ENCODE measurements at places on chromosomes 5 and 9. TPM values are rescaled to one million over a fixed set of nuclear protein-coding genes. Genes with fewer than 3 reads are reported as not detected.

DNA sequence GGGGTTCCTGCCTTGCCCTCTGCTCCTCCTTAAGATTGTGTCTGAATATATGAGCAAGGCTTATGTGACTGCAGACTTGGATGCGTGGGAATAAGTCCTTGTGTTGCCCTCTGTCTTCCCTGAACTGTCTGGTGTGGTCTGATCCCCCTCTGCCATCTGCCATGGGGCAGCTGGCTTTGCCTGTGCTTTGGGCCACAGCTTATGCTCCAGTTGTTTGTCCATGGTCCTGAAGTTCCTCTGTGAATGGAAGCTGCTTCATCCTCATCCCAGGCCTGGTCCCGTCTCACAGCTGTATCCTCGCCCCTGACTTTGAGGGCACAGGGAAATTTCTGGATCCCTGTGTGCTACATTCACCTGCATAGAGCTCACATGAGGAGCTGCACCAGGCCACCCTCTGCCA is 14.7 kb downstream of the IL31RA start:
- H3K4me1 ChIP-seq, result no peaks in the 10 kb centered on the region
- DNase-seq, result no peak
- H3K4me3 ChIP-seq, result no peak overlapping the region
- H3K36me3 ChIP-seq, result no peaks in the 10 kb centered on the region
- H3K27ac ChIP-seq, result no peak overlapping the region

DNA sequence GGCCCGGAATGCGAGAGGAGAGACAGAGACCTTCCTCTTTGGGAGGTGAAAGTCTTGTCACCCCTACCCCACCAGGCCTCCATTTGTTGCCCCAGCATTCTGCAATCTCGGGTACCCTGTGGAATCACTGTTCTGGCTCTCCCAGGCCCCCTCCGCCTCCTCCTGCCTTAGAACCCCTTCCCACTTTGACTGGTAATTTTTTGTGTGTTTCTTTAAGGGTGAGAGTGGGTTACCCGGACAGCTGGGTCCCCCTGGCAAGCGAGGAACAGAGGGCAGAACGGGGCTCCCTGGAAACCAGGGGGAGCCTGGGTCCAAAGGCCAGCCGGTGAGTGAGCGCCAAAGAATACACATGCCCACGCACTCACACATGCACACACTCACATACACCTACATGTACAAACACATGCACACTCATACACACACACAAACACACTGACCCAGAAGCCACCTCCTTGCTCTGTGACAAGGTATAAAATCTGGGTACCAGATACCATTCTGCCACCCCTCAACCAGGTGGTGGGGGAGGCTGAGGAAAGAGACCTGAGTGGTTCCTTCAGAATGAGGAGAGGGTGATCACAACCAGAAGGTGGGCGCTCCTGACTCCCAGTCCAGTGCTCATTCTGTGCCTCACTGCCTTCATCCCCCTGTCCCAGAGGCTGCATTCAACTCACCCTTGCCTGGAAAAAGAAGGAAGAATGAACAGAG is 30.9 kb upstream of the ORM1 start:
- H3K36me3 ChIP-seq, result no peaks in the 10 kb centered on the region
- no peak overlapping the region for H3K4me3 ChIP-seq
- H3K27me3 ChIP-seq, result no peaks in the 10 kb centered on the region
- DNase-seq, result no peak
- no peaks in the 10 kb centered on the region for H3K4me1 ChIP-seq

DNA sequence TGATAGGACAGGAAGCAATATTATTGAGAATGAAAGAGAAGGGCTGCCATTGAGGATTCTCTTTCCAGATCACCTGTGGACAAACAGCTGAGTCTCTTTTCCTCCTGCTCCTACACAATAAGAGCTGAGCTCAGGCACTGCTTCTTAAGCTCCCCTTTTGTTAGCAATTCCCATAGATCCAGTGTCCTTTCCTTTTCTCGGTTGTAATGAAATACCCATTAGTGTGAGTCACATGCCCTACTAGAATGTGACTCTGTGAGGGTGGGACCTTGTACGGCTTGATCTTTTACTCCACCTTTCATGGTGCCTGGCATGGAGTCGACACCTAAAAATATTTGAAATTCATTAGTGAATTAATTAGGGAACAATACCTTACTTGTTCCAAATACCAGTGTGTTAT is 269.2 kb downstream of the NR3C1 start:
- H3K27me3 ChIP-seq, result no peaks in the 10 kb centered on the region
- no peak overlapping the region for H3K4me3 ChIP-seq
- H3K36me3 ChIP-seq, result peaks cover 23% of the 10 kb centered on the region
- H3K4me1 ChIP-seq, result no peaks in the 10 kb centered on the region

GRCh38 chr5:67202828-67203227 is 6.2 kb upstream of the CD180 start:
- H3K27me3 ChIP-seq, result no peaks in the 10 kb centered on the region
- no peak overlapping the region for H3K4me3 ChIP-seq
- H3K36me3 ChIP-seq, result no peaks in the 10 kb centered on the region
- peaks cover 45% of the 10 kb centered on the region for H3K4me1 ChIP-seq
- peak overlapping the region; percentile 14 for H3K27ac ChIP-seq

GRCh38 chr5:113273948-113274347 is 160.8 kb downstream of the TSSK1B start:
- no peaks in the 10 kb centered on the region for H3K27me3 ChIP-seq
- DNase-seq, result peak; percentile 15
- H3K4me1 ChIP-seq, result no peaks in the 10 kb centered on the region
- H3K36me3 ChIP-seq, result no peaks in the 10 kb centered on the region
- H3K4me3 ChIP-seq, result no peak overlapping the region
- no peak overlapping the region for H3K27ac ChIP-seq

DNA sequence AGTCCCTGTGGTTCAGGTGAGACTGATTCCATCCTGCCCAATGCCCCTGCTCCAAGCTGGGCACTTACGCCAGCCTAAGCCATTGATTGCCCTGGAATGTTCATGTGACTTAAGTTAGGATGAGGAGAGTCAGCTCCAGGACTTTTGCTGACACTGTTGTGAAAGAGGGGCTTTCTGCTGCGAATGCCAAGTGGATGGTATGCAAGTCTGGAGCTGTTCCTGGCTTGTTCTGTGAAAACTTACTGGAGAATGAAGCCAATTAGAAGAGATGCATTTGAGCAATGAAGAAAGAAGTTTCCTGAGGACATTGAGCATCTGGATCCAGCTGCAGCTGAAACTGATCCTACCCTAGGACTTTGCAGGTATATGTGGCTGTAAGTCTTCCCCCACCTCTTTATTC is 61.2 kb upstream of the ZFR start:
- no peak overlapping the region for H3K4me3 ChIP-seq
- H3K4me1 ChIP-seq, result peaks cover 7% of the 10 kb centered on the region
- no peaks in the 10 kb centered on the region for H3K27me3 ChIP-seq
- no peak overlapping the region for H3K27ac ChIP-seq
- H3K36me3 ChIP-seq, result no peaks in the 10 kb centered on the region

DNA sequence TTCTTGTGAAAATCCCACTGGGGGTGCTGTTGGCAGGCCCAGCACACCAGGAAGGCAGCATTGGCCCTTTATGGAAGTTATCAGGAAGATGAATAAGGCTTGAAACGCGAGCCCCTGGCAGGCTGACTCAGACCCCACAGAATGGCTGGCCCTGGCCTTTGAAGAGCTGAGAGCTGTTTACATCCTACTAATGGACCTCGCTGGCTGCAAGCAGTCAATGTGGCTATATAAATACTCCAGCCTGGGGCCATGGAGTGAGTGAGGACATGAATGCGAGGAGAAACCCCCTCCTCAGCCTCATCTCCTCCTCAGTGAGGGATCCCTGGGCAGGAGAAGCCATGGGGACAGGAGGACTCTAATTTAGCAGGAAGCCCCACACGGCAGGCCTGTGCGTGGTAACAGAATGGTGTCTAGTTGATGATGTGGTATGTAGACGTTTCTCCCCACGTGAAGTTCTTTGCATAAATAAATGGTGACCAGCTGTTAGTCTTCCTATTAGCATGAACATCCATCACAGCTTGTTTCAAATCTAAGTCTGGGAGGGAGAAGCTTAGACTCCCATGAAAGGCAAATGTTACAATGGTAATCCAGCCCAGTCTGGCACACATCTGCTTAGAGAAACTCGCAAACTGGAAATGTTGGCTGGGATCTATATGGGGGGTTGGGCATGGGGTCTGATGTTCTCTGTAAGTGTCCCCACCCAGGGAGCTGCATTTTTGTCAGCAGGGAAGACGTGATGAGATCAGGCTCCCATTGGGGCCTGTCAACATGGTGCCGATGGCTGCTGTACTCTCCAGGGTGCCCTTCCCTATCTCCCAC is 175.1 kb upstream of the PITX1 start:
- DNase-seq, result no peak
- no peaks in the 10 kb centered on the region for H3K4me1 ChIP-seq
- H3K27me3 ChIP-seq, result no peaks in the 10 kb centered on the region
- no peak overlapping the region for H3K27ac ChIP-seq

GRCh38 chr9:31908891-31909480 is 475.5 kb upstream of the ACO1 start:
- no peaks in the 10 kb centered on the region for H3K4me1 ChIP-seq
- no peak for DNase-seq
- no peaks in the 10 kb centered on the region for H3K36me3 ChIP-seq
- H3K4me3 ChIP-seq, result no peak overlapping the region
- no peak overlapping the region for H3K27ac ChIP-seq
- H3K27me3 ChIP-seq, result no peaks in the 10 kb centered on the region

GRCh38 chr9:134590240-134591081 is 51.1 kb upstream of the COL5A1 start:
- no peak for DNase-seq
- no peaks in the 10 kb centered on the region for H3K4me1 ChIP-seq
- H3K36me3 ChIP-seq, result no peaks in the 10 kb centered on the region

GRCh38 chr5:107997338-107997980 is 326.7 kb upstream of the EFNA5 start:
- H3K27ac ChIP-seq, result no peak overlapping the region
- DNase-seq, result no peak
- H3K27me3 ChIP-seq, result no peaks in the 10 kb centered on the region
- no peaks in the 10 kb centered on the region for H3K4me1 ChIP-seq

- no peaks in the 10 kb centered on the region for H3K27me3 ChIP-seq
- no peak overlapping the region for H3K4me3 ChIP-seq
- H3K4me1 ChIP-seq, result no peaks in the 10 kb centered on the region
- no peak for DNase-seq
These were observed 110.0 kb downstream of the ROR2 start for GRCh38 chr9:91839926-91840465.

DNA sequence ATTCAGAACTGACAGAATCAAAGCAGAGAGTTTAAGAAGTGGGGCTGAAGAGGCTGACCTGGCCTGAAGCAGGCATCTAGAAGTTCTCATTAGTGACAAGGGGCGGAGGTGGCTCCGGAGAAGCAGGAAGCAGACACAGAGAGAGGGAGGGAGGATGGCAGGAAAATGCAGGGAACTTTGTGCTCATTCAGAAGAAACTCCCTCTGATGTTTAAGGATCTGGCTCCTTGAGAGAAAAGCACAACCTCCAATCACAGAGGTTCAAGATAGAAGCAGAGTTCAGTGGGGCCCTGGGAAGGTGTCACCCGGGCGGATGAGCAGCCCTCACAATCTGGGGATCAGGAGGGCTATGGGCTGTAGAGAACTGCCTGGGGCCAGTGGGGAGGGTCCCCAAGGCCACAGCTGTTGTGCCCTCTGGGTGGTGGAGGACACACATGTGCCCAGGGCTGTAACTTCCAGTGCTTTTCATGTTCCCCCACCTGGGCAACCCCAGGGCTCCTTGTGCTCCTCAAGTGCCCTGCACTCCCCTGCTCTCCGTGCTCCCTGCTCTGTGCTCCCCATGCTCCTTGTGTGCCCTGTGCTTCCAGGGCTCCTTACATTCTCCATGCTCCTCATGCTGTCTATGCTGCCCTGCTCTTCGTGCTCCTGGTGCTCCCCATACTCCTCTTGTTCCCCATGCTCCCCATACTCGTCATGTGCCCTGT is 51.4 kb downstream of the TRIP13 start:
- no peaks in the 10 kb centered on the region for H3K27me3 ChIP-seq
- H3K27ac ChIP-seq, result no peak overlapping the region
- H3K4me3 ChIP-seq, result no peak overlapping the region

DNA sequence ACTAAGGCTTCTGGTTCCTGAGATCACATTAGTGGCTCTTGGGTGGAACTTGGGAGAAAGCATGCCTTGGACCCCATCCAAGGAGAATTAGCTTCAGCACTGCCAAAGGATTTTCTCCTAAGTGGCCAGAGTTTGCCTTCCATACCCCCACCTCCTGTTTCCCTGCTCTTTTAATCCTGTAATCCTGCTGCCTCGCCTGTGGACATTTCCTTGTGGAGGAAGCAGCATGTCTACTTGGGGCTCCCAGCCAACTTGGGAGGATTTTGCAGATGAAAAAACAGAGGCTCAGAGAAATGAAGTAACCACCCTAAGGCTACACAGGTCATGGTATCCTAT is 1.6 kb downstream of the ARSI start:
- no peak overlapping the region for H3K4me3 ChIP-seq
- no peaks in the 10 kb centered on the region for H3K4me1 ChIP-seq
- peaks cover 5% of the 10 kb centered on the region for H3K27me3 ChIP-seq
- H3K27ac ChIP-seq, result no peak overlapping the region
- H3K36me3 ChIP-seq, result no peaks in the 10 kb centered on the region

GRCh38 chr5:129073111-129073510 is 21.4 kb upstream of the ISOC1 start:
- H3K36me3 ChIP-seq, result no peaks in the 10 kb centered on the region
- H3K4me3 ChIP-seq, result no peak overlapping the region
- H3K27me3 ChIP-seq, result no peaks in the 10 kb centered on the region
- DNase-seq, result no peak
- H3K27ac ChIP-seq, result no peak overlapping the region

GRCh38 chr9:98806394-98807035 is 955 bp upstream of the GALNT12 start:
- no peak overlapping the region for H3K27ac ChIP-seq
- H3K4me3 ChIP-seq, result peak overlapping the region; percentile 51
- H3K4me1 ChIP-seq, result peaks cover 11% of the 10 kb centered on the region
- no peaks in the 10 kb centered on the region for H3K27me3 ChIP-seq
- DNase-seq, result no peak

TRIM7 gene
- 3.6 TPM for total RNA-seq

PIP5K1B gene
- 0.22 TPM for total RNA-seq

SHISAL2B gene
- total RNA-seq, result not detected

NUDT12 gene
- 0.56 TPM for total RNA-seq

NCS1 gene
- total RNA-seq, result not detected

CACNA1B gene
- total RNA-seq, result not detected

F2RL1 gene
- total RNA-seq, result 0.48 TPM

IRGM gene
- total RNA-seq, result 2.9 TPM

THBS4 gene
- 0.78 TPM for total RNA-seq

CEL gene
- total RNA-seq, result 2.0 TPM

C1QTNF2 gene
- not detected for total RNA-seq

Data from naive thymus-derived CD4-positive, alpha-beta T cell (primary cell).